ENCODE measurements at places on chromosomes 3 and 15. TPM values are rescaled to one million over a fixed set of nuclear protein-coding genes. Genes with fewer than 3 reads are reported as not detected.

DNA sequence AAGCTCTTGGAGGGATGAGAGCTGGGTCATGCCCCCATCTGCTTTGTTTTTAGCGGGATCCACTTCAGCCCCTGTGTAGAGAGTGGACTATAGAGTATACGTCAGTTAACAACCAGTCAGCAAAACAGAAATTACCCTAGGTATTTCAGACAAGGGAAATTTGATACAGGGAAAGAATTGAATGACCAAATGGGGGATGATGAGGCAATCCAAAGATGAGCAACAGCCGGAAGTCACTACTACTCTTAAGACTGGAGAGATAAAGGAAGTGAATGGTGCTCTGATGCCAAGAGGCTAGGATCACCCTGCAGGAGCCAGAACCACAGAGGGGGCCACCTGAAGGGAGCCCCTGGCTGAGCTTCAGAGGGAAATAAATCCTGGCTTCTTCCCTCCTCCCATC lies 1.7 kb upstream of the GPR62 start:
- no peak for ATAC-seq

GRCh38 chr15:63892794-63893441 lies 59.2 kb upstream of the HERC1 start:
- peak; percentile 13 for ATAC-seq

The KIF7 gene
- 0.60 TPM for total RNA-seq

The MAP6D1 gene
- total RNA-seq = 2.0 TPM

The PPP1R14D gene
- not detected for total RNA-seq

- no peak for ATAC-seq
Measured at GRCh38 chr3:9224490-9224889, 25.0 kb downstream of the SRGAP3 start.

DNA sequence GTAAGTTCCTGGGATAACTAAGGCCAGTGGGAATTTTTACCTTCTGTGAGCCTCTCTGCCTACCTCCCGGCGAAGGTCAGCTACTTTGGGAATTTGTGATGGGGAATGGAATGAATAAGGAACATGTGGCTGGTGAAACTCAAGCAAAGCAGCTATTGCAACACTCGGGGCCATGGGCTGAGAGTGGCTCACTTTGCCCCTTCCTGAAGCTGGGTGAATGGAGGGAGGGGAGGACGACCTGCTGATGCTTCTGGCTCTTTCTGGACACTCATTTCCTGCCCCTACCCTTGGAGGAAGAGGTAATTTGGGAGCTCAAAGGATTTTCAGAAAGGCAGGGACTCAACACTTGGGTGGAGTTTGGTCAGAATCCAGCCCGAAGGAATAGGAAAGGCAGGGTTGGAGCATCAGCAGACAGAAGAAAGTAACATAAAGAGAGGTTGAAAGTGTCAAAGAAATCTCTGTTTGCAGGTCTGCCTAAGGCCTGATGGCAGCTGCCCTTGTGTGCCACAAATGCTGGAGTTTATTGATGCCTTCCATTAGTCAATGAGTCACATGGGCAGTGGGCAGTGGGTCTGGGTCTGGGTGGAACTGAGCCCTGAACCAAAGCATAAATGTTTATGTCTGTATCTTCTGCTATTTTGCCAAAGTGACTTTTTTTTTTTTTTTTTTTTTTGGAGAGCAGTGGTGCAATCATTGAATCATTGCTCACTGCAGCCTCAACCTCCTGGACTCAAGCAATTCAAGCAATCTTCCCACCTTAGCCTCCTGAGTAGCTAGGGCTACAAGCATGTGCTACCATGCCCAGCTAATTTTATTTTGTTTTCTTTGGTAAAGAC lies 12.4 kb downstream of the LAMP3 start:
- ATAC-seq = no peak

The FOXL2 gene
- total RNA-seq = not detected

DNA sequence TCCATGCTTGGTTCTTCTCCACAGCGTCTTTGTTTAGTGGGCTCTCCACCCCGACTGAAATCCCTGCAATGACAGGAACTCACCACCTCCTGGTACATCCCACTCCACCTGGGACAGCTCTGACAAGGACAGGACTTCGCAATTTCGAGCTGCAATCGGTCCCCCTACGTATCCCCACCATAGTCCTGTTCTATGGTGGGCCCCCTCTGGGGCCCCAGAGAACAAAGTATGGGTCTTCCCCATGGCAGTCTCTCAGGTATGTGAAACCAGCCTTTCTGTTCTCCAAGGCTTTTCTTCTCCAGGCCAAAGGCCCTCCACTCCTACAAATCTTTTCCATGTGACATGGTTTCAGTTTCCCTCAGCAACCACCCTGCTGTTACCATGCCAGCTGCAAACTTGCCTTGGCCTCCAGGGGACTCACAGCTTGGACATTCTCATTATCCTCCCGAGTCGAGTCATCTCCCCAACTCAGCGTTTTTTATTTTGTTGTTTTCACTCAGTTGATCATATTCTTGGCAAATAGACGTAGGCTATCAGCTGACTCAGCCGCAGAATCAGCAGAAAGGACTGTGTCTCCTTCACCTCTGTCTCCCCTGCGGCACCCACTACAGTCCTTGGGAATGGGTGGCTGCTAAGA lies 233.3 kb downstream of the OPA1 start:
- no peak for ATAC-seq

GRCh38 chr3:137869022-137869421 lies 104.9 kb downstream of the SOX14 start:
- no peak for ATAC-seq

- no peak for ATAC-seq
Measured at GRCh38 chr3:194654443-194654842, 17.5 kb downstream of the LSG1 start.

DNA sequence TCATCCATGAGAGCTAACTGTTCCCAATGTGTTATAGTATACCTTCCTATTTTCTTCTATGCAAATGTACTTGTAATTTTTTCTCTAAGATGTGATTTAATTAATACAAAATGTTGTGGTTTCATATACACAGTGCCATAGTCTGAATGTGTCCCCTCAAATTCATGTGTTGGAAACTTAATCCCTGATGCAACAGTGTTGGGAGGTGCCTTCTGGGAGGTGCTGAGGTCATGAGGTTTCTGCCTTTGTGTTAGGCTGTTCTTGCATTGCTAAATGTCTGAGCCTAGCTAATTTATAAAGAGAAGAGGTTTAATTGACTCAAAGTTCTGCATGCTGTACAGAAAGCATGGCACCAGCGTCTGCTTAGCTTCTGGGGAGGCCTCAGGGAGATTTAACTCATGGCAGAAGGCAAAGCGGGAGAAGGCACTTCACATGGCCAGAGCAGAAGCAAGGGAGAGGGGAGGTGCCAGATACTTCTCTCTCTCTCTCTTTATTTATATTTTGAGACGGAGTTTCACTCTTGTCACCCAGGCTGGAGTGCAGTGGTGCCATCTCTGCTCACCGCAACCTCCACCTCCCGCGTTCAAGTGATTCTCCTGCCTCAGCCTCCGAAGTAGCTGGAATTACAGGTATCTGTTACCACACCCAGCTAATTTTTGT lies 34.7 kb upstream of the BNIP2 start:
- ATAC-seq = no peak

DNA sequence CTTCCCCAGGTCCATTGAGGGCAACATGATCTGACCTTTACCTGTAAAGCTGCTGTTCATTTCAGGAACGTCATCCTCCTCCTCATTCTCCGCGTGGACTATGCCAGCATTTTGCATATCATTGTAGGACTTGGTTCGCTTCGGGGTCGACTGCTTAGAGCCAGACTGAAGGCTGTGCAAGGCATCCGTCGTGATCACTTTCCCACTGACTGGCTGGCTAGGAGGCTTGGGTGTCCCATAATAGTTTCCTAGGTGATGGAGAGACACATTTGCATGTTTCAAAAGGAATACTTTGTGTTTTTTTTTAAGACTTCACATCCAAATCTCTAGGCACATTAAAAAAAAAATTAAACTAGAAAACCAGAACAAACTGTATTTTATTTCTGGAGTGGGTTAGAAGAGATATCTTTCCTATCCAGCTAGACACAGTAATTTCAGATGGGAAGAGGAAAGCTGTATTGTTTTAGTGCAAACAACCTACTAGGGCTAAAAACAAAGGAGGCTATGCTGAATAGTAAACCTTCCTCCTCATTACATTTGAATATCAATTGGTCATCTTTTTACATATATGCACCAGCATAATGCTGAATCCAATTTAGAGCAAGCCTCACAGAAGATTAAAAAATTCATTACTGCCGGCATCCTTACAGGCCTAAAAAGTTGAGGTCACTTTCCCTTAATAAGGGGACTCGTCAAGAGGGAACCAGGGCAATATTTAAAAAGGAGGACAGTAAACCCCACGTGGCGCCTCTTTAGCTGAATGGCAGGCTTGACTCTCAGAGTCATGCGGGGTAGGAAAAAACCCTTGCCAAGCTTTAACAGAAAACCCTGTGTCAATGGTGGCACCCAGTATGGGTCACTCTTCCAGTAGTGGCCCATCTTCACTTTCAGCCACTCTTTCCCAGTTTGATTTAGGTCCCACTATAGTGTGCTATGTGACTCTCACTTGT lies 559.9 kb downstream of the MAGI1 start:
- no peak for ATAC-seq

The LRRC3B gene
- total RNA-seq = not detected

The KLHL6 gene
- 0.76 TPM for total RNA-seq

- peak; percentile 68 for ATAC-seq
Measured at GRCh38 chr3:19348941-19349564, 200.7 kb downstream of the KCNH8 start.

DNA sequence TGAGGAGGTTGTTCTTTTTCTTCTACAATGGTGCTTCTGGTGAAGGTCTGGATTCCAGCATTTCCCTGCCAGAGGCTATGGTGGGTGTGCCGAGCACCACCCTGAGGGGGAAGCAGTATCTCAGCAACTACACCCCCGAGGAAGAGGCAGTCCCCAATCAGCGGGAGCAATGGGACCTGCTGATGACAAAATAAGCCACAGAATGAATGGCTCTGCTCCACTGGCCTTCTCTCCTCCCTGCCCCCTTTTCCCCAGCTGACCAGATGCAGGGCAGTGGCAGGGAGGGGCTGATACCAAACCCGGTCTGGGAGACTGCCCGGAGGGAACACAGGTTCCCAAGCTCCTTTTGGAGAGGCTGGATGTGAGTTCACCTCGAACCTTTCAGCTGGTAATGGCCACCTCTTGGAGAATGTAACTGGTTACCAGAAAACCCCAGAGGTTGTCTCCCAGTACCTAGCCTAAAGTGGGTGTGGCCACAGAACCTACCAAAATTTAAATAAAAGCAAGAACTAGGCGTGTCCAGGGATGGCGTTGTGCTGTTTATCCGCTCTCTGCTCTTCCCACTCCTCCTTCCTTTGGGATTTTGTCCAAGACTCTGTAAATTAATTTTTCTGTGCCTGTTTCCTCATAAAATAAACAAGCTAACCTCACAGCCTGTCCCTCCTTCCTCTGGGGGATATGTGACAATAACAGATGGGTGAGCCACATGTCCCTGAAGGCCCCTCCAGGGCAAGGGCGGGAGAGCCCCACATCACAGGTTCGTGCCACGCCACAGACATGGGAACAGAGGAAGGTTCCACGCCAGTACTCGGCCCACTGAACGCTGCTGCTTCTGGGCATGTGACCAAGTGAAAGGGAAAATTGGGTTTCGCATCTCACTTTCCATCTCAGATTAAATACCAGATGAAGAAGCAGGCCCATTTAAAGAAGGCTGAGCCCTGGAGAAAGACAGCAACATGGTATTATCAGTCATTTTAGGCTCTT lies 35.1 kb upstream of the SPTBN5 start:
- no peak for ATAC-seq

DNA sequence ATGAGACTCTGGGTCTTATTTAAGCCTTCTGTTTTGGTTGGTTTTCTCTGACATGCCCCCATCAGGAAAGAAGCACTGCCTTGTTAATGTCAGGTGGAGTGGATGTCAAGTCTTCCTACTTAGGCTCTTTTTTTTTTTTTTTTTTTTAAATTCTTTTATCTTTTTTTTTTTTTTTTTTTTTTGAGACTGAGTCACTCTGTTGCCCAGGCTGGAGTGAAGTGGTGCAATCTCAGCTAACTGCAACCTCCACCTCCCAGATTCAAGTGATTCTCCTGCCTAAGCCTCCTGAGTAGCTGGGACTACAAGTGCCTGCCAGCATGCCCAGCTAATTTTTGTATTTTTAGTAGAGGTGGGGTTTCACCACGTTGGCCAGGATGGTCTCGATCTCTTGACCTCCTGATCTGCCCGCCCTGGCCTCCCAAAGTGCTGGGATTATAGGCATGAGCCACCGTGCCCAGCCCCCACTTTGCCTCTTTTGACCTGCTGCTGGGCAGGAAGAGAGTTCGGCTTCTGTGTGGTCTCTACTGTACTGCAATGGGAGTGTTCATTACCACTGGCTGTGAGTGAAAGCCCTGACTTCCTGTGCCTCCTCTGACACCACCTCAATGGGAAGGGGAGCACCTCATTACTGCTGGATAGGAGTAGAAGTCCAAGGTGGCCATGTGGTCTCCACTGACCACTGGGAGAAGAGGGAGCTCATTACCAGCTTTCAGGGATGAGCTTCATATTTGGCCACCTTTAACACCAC lies 10.9 kb downstream of the CTDSPL start:
- ATAC-seq = no peak

The DPPA4 gene
- total RNA-seq = not detected

The FRMD4B gene
- 35.1 TPM for total RNA-seq

- no peak for ATAC-seq
Measured at GRCh38 chr3:32544894-32545293, 25.8 kb downstream of the DYNC1LI1 start.

The TEX264 gene
- total RNA-seq = 32.8 TPM

DNA sequence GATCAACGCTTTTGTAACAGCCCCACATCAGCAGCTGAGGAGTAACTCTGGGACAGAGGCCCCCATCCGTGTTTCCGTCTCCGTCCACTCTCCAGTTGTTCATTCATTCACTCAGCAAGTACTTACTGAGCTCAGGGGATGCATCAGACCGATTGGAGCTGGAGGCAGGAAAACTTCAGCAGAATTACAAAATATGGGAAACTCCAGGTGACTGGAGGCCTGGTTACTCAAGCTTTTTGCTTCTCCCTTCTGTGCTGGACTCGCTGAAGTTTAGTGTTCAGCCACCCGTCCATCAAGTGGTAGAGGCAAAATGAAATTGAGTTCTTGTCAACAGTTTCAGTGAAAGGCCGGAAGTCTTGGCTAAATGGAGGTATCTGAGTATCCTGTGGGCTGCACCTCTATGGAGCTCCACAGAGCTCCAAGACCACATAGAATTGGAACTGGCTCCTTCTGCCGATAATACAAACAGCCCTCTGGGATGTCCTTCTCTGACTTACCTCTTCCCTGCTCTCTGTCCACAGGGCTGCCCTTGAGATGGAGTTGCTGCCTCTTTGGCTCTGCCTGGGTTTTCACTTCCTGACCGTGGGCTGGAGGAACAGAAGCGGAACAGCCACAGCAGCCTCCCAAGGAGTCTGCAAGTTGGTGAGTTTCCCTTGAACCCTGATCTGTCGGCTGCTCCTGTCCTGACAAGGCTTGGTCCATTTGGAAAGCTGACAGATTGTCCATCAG lies 14.7 kb downstream of the NRROS start:
- ATAC-seq = no peak

The GALNT15 gene
- total RNA-seq = 1.8 TPM

- no peak for ATAC-seq
Measured at GRCh38 chr3:128763967-128764366, 38.0 kb downstream of the RAB7A start.

- ATAC-seq = no peak
Measured at GRCh38 chr3:123414973-123415775, 33.7 kb downstream of the ADCY5 start.
